D721Med (cell line): ENCODE measurements at places on chromosomes 7 and 10.

GRCh38 chr7:92988051-92988450 lies 129.7 kb downstream of the SAMD9 start:
- no peak for DNase-seq

DNA sequence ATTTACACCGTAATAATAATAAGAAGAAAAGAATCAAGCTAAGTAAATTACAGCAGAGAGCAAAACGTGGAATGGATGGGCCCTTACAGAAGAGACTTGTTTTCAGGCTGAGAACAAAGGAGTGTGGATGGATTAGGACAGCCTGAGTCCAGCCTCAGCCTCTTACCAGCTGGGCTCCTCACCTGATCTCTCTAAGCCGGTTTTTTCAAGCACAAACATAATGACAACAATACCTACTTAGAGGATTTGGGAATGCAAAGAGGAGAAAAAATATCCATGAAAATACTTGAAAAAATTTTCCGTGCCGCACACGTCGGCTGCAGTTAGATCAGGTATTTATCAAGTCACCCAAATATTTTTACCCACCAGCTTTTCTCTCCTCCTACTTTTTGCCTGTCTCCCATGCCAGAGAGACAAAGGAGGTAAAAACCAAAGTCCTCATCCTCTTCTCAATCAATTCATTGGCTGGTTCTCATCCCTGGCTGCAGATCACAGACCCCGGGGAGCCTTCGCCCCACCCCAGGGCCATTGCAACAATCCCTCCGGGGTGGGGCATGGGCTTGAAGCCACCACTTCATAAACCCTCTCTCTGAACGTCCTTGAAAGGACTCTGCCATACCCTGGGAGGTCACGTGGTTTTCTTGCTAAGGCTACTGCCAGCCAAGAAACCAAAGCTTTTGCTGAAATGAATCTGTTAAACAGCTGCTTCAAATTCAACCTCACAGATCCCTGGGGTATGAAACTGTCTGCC lies 29.7 kb upstream of the GTF2I start:
- no peak for DNase-seq

- DNase-seq = no peak
These were observed at the start of gene COBL for GRCh38 chr7:51316666-51317581. Gene COBL, minus strand, starts transcription at chr7:51316809. Its CDS starts 176 bp downstream, at chr7:51316633.

GRCh38 chr7:51352174-51353100 lies 35.8 kb upstream of the COBL start:
- DNase-seq = no peak

- no peak for DNase-seq
These were observed 386.4 kb downstream of the ETV1 start for GRCh38 chr7:13603016-13603415.

DNA sequence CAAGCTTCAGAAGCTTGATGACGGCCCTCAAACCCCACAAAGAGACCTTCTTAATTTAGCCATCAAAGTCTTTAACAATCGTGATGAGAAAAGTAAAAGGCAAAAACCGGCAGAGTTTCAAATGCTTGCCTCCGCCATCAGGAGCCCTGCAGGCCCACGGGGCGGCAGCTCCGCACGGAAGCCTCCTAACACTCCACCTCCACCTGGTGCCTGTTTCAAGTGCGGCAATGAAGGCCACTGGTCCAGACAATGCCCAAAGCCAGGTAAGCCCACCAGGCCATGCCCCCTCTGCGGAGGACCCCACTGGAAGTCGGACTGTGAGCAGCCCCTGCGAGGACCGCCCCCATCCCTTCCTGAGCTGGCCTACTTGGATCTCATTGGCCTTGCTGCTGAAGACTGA lies 43.6 kb downstream of the CBX3 start:
- no peak for DNase-seq
